IMR-90 (cell line): ENCODE measurements at places on chromosomes 5 and 9.

- peak; percentile 53 for DNase-seq
These were observed 107.1 kb downstream of the OXCT1 start for GRCh38 chr5:41763081-41763480.

- peak; percentile 36 for DNase-seq
These were observed 147.5 kb downstream of the GNAQ start for GRCh38 chr9:77883846-77884771.

DNA sequence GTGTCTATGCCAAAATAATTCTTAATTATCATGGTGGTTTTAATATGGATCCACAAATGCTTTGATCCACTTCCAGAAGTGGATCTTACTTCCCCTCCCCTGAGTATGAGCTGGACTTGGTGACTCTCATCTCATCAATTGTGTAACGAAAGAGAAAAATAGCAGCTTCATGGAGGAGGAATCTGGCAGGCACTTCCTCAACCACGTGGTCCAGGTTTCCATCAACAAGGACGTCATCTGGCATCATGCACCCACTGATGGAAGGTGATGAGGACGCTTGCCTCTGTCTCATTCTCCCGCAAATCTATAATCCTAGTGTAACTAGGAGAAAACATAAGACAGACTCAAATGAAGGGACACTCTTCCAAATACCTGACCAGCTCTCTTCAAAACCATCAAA lies 54.6 kb upstream of the S1PR3 start:
- DNase-seq: peak; percentile 7

DNA sequence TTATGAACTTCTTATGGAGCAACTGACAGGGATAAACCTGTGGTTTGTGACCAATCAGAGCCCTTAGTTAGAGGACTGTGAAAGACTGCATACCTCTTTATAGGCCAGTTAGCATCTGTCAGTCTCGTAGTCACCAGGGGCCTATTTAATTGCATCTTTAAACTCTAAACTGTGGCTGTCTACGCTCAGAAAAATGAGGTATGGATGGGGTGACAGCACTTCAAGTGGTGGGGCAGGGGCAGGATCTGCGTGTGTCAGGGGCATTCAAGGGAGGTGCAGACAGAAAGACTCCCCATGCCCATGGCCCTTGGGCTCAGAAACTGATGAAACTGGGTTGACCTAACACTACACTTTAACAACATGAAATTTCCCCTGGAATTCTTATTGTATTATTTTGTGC lies 132.6 kb upstream of the TBCA start:
- no peak for DNase-seq

DNA sequence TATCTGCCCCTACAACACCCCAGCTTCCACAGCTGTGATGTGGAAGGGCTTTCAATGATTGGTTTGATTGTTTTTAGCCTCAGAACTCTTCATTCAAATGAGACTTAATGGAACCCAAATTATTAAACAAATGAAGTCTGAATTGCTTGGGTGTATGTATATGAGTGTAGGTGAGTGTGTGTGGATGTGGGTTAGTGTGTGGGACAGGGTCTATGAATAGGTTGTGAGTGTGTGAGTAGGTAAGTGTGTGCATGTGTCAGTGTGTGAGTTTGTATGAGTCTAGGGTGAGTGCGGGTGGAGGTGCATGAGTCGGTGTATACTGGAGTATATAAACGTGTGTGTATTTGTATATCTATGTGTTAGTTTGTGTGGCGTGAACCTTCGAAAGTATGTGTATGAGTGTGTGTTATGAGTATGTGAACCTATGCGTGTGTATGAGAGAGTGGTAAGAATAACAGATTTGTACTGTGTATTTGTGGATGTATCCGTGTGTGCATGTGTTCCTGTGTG lies 26.9 kb downstream of the COL15A1 start:
- DNase-seq: peak; percentile 55

GRCh38 chr5:74019923-74020322 lies 393.9 kb downstream of the ARHGEF28 start:
- DNase-seq: no peak

GRCh38 chr9:99307851-99308250 lies 85.8 kb downstream of the SEC61B start:
- DNase-seq: no peak

GRCh38 chr9:8096091-8096490 lies 296.5 kb upstream of the DMAC1 start:
- no peak for DNase-seq

DNA sequence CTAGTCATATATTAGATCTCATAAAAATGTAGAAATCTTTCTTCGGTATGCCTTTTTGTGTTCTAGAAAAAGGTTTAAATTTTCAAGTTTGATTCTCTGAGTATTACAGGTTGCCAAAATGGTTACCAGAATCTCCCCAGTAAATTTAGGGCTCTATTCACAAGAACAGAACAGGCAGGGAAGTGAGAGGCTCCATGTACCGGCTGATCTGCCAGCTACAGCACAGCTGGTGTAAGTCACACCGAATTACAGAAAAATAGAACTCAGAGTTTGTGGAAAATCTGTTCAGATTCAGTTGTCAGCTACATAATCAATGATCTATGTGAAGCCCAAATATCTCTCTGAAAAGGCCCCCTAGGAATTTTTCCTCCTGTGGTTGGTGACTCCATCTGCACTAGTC lies 10.5 kb downstream of the FAM81B start:
- DNase-seq: no peak

GRCh38 chr9:114098936-114099668 lies at the start of gene KIF12:
TSS of gene KIF12 (minus strand) at chr9:114099292. CDS start at chr9:114099276, 16 bp downstream.
- no peak for DNase-seq

DNA sequence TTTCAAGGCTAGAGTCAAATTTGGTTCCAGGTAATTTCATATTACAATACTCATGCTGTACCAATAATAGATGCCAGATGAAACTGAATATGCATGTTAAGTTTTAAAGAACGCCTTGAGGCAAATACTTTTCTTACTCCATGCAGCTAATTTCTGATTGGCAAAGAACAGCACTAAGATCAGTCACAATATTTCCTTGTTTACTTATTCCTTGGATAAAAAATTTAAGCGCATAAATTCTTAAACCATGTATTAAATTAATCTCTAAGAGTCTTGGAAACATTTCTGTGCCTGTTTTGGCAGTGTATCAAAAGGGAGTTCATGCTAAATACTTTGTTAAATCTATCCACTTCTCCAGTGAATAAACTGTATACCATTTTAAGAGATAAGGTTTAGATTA lies 173.5 kb downstream of the SLC12A2 start:
- DNase-seq: no peak

DNA sequence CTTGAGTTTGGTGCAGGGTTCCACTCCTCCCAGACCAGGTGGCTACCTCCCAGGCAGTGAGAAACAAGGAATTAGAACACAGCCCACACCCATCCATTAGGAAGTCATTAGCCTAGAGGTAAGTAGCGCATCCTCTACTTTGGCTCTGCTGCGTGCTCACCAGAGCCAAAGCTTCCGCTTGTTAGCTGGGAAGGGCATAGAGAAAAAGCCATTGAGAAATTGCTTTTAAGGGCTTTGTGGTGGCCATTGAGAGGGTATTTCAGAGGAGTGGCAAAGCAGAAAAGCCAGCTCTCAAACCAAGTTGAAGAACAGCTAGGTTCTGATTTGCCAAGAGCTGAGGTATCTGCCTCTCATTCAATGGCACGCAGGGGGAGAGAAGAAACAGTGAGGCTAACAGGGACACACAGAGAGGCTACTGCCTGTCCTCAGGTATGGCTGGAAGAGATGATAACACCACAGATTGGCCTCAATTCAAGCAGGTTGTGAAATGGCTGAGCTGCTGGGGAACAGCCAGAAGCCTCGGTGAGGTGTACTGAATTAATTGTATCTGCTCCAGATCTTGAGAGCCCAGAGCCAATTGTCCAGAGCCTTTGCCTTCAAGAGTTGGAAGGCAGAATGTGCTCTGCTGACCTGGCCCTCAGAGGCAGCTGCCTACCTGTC lies 119.4 kb downstream of the NTRK2 start:
- no peak for DNase-seq

GRCh38 chr5:178777520-178777919 lies 47.1 kb upstream of the ZNF354A start:
- DNase-seq: no peak

- DNase-seq: peak; percentile 77
These were observed 5.1 kb downstream of the POU5F2 start for GRCh38 chr5:93736284-93736683.

DNA sequence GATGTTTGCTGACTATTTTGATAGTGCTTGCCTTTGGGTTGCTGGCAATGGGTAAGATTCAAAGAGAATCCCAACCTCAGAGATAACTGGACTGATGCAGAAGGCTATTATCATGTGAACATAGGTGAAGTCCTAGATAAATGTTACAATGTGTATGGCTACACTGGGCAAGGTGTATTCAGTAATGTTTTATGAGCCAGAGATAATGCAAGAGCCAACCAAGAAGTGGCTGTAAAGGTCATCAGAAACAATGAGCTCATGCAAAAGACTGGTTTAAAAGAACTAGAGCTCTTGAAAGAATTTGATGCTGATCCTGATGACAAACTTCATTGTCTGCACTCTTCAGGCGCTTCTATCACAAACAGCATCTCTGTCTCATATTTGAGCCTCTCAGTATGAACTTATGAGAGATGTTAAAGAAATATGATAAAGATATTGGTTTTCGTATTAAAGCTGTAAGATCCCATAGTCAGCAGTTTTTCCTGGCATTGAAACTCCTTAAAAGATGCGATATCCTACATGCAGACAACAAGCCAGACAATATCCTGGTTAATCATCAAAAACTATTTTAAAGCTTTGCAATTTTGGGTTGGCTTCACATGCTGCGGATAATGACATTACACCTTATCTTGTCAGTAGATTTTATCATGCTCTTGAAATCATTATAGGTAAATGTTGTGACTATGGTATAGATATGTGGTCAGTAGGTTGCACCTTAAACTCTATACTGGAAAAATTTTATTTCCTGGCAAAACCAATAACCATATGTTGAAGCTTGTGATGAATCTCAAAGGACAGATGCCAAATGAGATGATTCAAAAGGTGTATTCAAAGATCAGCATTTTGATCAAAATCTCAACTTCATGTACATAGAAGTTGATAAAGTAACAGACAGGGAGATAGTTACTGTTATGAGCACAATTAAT lies 41.9 kb upstream of the TNFSF15 start:
- no peak for DNase-seq

DNA sequence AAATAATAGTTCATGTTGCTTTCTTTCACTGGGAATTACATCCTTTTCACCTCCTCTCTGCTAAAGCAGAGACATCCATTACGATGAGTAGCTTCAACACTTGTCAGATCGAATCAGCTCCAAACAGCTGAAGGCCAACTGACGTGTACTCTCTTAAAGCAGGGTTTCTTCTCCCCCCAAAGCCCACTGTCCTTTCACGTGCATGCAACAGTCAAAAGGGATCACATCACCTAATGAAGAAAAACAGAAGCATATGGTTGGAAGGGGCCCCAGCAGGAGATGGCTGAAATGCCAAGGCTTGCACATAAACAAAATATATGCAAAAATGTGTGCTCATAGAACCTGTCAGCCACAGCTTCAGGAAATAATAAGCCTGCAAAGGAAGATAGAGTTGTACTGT lies 421.6 kb downstream of the ANXA1 start:
- no peak for DNase-seq

DNA sequence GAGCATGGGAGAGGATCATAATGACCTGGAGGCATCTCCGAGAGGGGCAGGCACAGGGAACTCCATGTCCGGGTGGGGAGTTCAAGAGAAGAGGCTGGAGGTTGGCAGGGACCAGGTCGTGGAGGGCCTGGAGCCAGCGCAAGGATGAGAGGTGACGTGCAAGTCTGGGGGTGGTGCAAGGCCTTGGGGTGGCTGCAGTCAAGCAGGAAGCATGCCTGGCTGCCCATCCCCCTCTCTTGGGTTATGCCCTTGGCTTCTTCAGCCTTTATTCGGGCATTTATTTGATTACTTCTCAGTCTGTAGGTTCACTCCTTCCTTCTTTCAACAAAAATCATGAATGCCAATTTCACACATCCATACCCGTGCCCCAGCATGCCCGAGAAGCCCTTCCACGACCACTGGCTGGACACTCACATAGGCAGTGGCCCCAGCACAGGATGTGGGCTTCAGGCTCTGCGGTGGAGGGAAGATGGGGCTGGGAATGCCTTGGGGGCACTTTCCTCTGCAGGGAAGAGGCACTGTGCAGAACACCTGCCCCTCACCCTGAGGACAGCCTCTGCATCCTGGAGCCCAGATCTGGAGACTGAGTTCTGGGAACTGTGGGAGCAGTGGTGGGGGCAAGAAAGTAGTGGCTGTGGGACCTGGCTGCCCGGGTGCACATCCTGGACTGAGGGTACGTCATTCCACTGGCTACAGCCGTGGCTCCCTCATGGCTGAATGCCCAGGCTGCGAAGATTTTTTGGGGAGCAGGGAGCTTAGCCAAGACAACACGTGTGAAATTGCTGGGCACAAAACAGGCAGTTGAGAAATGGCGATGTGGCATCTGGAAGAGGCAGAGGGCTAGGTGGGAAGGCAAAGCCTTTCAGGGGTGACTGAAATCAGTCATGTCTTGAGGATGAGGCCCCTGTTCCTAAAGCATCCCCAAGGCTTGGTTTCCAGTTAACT lies 38.6 kb downstream of the CRB2 start:
- no peak for DNase-seq

GRCh38 chr5:143499480-143500114 lies 96.1 kb upstream of the NR3C1 start:
- DNase-seq: no peak

- DNase-seq: peak; percentile 12
These were observed 139.1 kb upstream of the ADRA1B start for GRCh38 chr5:159777049-159777660.

DNA sequence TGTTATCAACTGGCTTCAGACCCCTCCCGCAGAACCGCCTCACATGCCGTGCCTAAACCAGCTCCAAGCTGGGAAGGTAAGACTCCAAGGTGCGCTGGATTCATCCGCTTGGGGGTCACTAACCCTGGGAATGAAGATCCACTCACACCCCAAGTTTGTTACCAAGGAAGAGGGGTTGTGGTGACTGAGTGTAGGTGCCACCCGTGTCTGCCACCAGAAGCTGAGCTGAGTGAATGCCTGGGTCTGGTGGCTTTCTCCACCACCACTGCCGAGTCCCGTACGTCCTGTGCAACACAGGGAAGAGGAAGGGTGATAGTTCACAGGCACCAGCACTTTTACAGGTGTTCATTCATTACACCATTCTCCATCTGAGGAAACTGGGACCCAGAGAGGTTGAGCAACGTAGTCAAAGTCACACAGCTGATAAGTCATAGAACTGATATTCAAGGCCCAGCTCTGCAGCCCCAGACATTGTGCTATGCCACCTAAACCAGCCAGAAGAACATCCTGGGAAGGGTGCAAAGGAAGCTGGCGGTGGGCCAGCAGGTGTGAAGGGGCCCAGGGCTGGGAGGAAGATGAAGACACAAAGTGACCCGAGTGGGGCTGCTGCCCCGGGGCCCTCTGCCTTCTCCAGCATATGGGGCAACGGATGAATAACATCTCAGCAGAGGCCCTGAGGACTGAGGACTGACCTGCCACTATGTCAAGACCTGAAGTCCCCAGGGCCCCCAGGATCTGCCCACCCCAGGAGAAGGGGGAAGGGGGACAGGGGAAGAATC lies 70.9 kb upstream of the PPP1R26 start:
- no peak for DNase-seq

DNA sequence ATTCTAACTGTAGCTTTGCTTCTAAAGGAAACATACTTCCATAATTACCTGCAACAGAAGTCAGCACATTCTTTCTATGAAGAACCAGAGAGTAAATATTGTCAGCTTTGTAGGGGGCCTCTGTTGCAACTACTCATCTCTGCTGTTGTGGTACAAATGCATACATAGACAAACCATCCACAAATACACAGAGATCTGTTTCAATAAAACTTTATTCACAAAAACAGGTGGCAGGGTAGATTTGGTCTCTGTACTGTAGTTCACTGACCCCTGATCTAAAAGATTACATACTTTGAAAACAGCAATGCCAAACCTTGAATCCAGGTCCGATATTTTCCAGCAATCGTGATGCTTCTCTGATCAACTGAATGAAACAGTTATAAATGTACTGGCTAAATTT lies 44.9 kb upstream of the RETREG1 start:
- no peak for DNase-seq
